Endodermal cell (in vitro differentiated cells): ENCODE measurements at places on chromosomes 13 and 19. TPM values are rescaled to one million over a fixed set of nuclear protein-coding genes. Genes with fewer than 3 reads are reported as not detected.

DNA sequence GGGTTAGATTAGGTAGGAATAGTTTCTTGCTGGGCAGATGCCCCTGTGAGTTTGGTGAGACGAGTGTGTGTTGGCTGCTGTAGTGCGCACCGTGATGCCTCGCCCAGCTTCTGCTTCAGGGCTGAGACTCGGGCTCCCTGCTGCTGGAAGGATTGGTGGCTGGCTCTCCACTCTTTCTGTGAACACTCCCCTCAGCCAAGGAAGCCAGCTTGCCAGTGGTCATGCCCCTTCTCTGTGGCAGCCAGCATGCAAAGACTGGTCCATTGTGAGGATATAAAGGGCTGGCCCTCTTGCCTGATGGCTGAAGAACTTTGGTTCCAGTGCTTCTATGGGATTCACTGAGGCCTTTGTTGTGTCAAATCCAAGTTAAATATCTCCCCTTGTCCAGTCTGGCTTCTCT is 2.9 kb upstream of the HTR2A start:
- no peak for DNase-seq

GRCh38 chr19:1455002-1455335 is 5.0 kb downstream of the APC2 start:
- DNase-seq, result no peak

DNA sequence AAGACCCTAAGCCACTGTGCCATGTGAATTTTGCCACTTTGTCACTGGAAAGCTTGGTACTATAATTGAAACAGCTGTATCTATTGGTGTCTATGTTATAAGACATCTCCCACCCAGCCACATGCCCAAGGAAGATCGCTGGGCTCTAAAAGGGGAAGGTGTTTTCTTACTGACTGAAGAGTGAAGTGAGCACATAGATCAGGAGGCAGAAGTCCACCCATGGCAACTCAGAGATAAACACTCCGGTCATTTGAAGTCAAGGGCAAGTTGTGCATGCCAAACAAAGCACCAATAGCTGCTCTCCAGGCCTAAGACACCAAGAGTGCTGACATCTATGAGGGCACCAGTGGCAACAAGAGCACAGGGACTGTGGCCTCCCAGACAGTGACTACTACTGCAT is 153.8 kb downstream of the KCTD12 start:
- DNase-seq, result no peak

DNA sequence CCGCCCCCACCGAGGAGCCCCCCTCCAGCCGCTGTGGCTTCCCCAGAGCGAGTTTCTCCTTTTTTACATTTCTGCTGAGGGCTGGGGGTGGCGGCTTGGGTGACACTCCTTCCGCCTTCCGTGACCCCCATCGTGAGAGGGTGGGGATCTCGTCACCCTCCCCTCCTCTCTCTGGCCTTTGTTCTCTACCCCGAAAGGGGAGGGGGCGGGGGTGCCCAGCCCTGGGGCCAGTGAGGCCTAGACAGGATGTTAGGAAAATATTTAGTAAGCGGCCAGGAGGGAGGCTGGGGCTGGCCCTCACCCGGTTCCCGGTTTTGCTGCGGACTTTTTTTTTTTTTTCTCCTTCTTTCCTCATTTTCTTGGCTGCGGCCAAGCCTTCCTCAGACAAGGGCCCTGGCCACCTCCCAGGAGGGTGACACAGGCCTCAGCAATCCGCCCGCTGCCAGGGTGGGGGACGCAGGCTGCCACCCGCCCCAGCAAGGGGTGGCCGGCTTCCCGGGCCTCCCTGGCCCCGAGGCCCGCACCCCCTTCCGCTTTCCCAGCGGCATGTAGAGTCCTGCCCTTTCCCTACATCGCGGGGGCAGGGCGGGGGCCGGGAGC is 3.9 kb downstream of the MIDN start:
- no peak for DNase-seq

DNA sequence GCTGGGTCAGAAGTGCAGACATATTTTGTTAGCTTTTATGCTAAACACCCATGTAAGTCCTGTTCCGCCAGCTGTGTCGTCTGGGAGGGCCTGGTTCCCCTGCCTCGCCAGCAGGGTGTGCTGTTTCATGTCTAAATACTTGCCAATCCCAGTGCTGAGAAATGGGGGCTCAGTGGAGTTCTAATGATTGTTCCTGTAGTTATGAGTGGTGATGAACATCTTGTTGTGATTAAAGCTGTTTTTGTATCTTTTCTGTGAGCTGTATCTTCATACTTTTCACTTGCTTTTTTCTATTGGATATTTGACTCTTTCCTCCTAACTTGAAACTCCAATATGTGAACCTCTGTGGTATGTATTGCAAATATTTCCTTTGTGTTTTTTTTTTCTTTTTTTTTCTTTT is 32.7 kb downstream of the KDM4B start:
- peak; percentile 81 for DNase-seq

DNA sequence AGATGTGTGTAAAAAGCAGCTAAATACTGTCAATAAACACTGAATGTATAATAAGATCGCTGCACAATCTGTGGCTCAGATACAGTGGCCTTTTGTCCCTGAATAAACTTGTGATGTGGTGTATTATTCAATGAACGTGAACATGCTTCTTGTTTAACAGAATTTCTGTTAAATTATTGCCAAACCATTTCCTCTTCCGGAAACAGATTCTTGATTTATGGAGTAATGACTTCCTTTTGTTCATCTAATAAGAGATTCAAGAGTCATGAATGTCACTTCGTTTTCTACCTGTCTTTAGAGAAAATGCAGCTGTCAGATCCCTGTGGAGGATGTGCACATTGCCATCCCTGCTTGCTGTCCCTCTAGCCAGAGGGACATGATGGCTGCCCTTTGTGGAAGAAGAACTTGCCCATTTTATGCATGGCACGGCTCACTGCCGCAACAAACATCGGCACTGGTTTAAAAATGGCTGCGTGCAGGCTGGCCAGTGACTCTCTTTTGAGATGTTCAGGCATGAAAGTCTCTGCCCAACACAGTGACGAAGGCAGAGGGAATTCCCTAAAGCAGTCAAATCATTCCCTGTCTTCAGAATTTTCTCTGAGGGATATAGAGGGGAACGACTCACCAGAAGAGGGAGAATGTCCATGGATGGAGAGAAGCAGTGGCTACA is 3.1 kb upstream of the TNFSF13B start:
- no peak for DNase-seq

DNA sequence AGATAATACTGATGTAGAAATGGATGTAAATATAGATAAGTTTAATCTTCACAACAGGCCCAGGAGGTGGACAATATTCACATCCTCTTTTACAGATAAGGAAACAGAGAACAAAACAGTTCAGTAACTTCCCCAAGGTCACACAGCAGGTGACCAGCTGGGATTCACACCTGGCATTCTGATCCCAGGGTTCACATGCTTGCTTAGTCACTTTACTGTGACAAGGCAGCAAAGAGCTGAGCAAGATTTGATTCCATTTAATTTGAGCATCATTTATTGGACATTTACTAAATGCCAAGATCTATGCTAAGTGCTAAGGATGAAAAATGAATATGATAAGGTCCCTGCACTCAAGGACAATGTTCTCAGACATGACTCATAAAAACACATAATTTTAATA is 94.1 kb upstream of the STARD13 start:
- peak; percentile 89 for DNase-seq

DNA sequence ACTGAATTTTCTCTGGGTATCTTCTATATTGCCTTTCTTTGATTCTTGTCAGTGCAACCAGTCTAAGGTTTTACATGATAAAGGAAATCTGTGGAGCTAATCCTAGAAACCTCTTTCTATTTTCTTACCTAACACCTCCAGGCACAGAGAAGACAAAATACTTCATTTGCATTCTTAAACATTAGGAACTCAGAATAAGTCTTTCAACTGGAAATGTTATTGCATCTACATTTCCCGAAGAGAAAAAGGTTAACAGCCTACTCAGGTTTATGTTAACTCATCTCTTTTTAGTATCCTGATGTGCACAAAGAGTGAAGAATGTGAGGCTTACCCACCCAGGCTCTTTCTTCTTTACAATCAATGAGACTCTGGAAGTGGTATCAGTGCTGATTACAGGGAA is 106.7 kb downstream of the PCCA start:
- DNase-seq, result no peak

DNA sequence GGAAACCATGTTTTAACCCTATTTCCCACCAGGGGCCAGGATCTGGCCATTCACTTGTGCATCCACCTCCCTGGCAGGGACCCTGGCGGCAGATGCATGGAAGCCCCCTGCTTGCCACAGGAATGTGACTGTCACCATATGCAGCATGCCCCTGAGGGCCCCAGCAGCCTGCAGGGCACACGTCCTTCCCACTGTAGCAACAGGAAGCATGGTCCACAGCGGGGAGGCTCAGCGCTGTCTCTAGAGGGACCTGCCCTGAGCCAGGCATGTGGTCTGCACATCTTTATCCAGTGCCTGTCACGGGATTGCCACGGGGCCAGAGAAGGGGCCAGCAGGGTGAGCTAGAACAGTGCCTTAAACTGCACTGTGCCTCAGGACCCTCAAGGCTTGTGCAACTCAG is 34.9 kb upstream of the MCF2L start:
- no peak for DNase-seq

DNA sequence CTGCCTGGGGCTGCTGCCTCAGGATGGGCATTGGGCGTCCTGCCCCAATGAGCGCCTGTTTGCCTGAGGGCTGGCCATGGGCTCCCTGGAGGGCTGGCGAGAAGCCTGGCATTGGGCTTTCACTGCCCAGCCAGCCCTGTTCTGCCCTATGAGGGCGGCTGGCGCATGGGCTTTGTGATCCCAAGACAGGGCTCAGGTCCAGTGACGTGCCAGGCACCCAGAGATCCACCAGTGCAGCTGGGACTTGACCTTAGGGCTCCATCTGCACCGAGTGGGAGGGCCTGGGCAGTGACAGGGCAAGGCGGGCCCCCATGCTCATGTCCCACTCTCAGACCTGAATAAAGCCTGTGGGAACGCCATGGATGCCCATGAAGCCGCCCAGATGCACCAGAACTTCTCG is 34.3 kb downstream of the MAU2 start:
- no peak for DNase-seq

GRCh38 chr13:50677687-50678463 is 165.6 kb downstream of the DLEU7 start:
- DNase-seq, result no peak

GRCh38 chr13:48485432-48485831 is 47.4 kb downstream of the RCBTB2 start:
- DNase-seq, result no peak

DNA sequence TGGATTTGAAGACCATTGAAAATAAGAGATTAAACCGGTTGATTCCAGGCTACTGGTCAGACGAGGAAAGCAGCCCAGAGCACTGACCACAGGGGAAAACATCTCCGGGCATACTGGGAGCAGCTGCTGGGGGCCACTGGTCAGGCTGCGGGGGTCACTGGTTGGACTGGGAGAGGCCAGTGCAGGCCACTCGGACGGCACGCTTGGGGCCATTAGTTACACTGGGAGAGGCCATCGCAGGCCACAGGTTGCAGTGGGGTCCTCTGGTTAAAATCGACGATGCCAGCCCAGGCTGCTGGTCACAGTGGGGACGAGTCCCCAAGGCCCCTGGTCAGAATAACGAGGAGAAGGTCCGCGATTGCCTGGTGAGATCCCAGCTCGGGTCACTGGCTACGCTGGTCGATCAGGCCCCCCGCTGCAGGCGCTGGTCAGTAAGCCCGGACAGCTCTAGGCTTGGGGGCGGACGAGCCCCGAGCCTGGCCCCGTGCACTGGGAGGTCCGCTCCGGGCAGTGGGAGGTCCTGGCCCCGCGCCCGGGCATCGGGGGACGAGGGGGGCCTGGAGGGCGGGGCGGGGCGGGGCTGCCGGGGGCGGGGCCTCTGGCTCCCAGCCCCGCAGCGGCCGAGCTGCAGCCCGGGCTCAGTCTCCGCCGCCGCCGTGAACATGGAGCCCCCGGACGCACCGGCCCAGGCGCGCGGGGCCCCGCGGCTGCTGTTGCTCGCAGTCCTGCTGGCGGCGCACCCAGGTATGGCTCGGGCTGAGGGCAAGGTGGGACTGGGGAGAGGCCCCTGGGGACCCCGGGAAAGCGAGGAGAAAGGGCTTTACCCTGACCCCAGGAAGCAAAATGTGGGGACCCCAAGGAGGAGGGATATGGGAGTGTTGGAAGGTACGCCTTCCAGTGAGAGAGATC is at the start of gene BCAM:
Gene BCAM, plus strand, starts transcription at position 641 of the 909 bp plus-strand sequence. Its CDS starts 22 bp downstream, at position 663.
- peak; percentile 90 for DNase-seq

DNA sequence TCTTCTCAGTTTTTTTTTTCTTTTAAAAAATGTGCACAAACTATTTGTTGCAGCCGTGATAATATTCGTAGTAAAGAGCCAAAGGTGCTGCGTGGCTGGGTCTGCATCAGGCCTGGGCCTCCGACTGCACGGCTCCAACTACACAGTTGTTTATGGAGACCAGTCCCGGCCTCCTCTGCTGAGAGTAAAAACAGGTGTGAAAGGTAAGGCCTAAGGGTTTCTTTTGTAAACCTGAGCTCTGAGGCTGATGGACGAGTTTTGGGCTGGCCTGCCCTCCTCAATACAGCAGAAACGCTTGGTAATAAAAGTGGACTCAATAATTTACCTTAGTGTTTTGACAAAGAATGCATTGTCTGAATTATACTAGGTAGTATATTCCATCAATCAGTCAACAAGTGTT is 3.9 kb downstream of the MBNL2 start:
- DNase-seq, result peak; percentile 53

DNA sequence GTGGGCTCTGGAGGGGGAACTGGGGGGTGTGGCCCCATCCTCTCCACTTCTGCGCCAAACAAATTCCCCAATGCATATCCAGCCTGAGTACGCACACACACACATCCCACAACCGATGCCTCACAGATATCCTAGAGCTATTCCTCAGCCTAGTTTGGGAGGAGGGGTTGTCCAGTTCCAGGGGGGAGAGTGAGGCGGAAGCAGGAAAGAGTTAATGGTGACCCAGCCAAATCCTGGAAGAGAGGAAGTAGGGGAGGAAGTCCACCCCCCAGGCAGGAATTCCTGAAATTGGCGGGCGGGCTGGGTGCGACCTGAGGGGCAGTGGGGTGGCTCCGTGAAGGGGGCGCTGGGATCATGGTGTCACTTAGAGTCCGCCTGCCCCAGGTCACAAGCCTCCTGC is 897 bp downstream of the GPR4 start:
- DNase-seq, result no peak

- peak; percentile 78 for DNase-seq
Measured at GRCh38 chr19:44757057-44757734, 8.7 kb downstream of the BCL3 start.

GRCh38 chr19:11380653-11381537 is 3.2 kb downstream of the EPOR start:
- DNase-seq, result peak; percentile 99

GRCh38 chr13:99977912-99978798 is 3.4 kb upstream of the ZIC2 start:
- DNase-seq, result peak; percentile 82

GRCh38 chr13:27379694-27380641 is 44.5 kb upstream of the GTF3A start:
- DNase-seq, result peak; percentile 96

The LYL1 gene
- 1.9 and 2.3 TPM in 2 replicates for total RNA-seq

The ZNF304 gene
- total RNA-seq, result 11.6 and 11.7 TPM in 2 replicates

The ERICH6B gene
- total RNA-seq, result not detected in 3 replicates

The HDGFL2 gene
- total RNA-seq, result 113 to 125 TPM (median 117 TPM) in 3 replicates

The FAAP24 gene
- 4.4 to 8.8 TPM (median 5.4 TPM) in 3 replicates for total RNA-seq

The TMEM59L gene
- total RNA-seq, result 4.2 and 5.0 TPM in 2 replicates

The DPF1 gene
- 2.4 and 3.3 TPM in 2 replicates for total RNA-seq

The APOC4 gene
- total RNA-seq, result not detected in 2 replicates

The KIR3DL2 gene
- not detected in 2 replicates for total RNA-seq

The LRRC63 gene
- 0.21 TPM in 1 of 3 replicates, not detected in the others for total RNA-seq

The CBY2 gene
- not detected in 2 replicates for total RNA-seq

The B3GNT8 gene
- 3.9 and 4.7 TPM in 2 replicates for total RNA-seq

The JAK3 gene
- total RNA-seq, result 2.0 and 2.8 TPM in 2 replicates

The ZNF723 gene
- total RNA-seq, result not detected in 2 replicates

The ZSWIM9 gene
- 7.9 to 13.0 TPM (median 12.0 TPM) in 3 replicates for total RNA-seq

The GARIN5A gene
- 8.3 to 9.5 TPM (median 8.8 TPM) in 3 replicates for total RNA-seq

The IZUMO2 gene
- not detected in 3 replicates for total RNA-seq

The PEAK3 gene
- total RNA-seq, result not detected in 3 replicates

The SPPL2B gene
- total RNA-seq, result 103 and 118 TPM in 2 replicates
